ENCODE measurements at places on chromosomes 5 and 9. TPM values are rescaled to one million over a fixed set of nuclear protein-coding genes. Genes with fewer than 3 reads are reported as not detected.

- no peak for DNase-seq
Observed at GRCh38 chr5:41338136-41338675, 124.9 kb upstream of the C6 start.

DNA sequence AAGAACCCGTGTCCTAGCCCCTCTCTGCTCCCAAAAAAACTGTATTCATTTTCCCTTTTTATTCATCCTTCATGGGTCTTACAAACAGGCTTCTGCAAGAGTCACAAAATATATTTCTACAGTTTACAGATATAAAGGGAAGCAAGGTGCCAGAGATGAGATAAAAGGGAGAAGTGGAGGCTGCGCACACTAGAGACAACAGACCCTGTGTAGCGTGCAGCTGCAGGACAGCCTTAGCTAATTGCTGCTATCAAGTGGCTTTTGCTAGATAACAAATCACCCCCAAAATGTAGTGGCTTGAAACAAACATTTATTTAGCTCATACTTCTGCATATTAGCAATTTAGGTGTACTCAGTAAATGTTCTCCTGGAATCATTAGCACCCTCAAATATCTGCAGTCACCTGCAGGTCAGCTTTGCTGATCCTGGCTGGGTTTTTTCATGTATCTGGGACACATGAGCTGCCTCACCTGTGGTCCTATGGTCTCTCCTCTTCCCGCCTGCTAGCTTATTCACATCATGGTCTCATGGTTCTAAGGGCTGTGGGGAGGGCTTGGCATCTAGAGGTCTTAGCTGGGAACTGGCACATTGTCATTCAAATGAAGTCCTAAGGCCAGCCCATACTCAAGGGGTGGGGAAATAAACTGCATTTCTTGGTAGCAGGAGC is 29.4 kb downstream of the ARHGEF37 start:
- no peak for DNase-seq

GRCh38 chr5:111901296-111901695 is 144.3 kb upstream of the NREP start:
- no peak for DNase-seq

GRCh38 chr5:41815261-41815660 is 55.0 kb downstream of the OXCT1 start:
- DNase-seq, result no peak

GRCh38 chr5:37005946-37006540 is 129.5 kb downstream of the NIPBL start:
- no peak for DNase-seq

GRCh38 chr5:112576298-112576925 is 157.3 kb upstream of the EPB41L4A start:
- DNase-seq, result no peak

DNA sequence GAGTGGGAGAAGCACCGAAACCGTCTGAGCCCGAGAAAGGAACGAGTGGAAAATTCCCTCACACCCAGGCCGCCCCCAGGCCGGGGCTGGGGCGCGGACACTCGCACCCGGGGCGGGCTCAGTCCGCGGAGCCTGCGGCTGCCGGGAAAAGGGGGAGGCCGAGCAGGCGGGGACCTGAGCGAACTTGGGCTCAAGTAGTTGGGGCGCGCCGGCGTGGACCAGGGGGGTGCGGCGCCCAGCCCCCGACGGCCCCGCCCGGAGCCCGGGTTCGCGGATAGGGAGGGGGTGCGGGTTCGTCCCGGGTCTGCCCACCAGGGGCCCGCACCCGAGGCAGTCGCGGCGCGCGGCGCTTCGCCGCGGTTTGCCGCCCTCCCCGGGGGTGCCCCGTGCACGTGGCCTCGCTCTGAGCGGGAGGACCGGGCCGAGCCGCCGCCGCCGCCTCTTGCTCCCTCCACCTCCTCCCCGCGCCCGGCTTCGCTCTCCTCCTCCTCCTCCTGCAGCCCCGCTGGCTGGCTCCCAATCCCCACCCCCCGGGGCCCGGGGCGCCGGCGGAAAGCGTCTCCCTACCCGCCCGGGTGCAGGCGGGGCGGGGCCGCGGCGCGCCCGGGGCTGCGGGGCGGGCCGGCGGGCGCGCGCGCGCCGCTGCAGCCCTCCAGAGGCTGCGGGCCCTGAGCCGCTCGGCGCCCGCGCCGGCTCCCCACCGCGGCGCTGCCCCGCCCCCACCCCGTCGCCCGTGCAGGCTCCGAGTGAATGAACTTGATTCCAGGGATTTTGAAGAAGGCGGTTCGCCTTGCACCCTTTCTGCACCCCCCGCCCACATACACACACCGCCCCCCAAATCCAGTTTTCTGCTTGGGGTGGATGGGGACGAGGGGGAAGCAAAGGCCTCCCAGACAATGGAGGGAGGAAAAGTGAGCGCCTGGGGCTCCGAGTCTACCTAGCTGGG is 1.3 kb upstream of the NFIB start:
- DNase-seq, result peak; percentile 95

GRCh38 chr9:16787724-16788123 is 82.7 kb downstream of the BNC2 start:
- DNase-seq, result no peak

- DNase-seq, result no peak
Observed at GRCh38 chr5:93883459-93883858, 142.1 kb upstream of the POU5F2 start.

- no peak for DNase-seq
Observed at GRCh38 chr9:104269374-104269773, 175.3 kb downstream of the SMC2 start.

DNA sequence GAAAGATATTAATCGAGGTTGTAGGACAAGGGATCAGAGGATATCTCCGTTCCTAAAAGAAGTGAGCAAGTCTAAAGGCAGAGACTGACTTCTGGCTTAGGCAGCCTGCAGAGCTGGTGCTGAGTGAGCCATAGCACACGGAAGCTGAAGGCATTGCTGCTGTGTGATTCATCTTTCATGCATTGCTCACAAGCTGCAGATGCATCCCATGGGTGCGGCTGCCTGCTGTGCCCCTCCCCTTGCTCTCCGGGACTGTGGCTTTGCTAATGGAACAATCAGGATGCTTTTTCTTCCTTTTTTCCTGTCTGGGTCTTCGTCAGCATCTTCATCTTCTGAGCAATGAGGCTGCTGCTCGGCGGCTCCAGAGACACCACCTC is 341.4 kb downstream of the DIRAS2 start:
- DNase-seq, result peak; percentile 54

GRCh38 chr9:124267271-124267807 is 9.6 kb downstream of the NEK6 start:
- DNase-seq, result peak; percentile 86

DNA sequence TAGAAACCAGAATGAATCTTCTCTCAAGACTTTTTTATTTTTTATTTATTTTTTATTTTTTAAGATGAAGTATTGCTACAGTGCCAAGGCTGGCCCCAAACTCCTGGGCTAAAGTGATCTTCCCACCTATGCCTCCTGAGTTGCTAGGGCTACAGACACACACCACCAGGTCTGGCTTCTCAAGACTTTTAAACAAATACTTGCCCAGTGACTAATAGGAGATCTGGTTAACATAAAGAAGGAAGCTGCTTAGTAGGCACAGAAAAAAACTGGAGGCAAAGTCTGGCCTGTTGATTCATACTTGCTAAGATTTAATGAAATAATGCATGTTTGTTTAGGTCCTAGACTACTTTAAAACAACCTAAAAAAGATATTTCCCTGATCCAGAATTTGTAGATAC is 43.8 kb downstream of the SLC38A9 start:
- no peak for DNase-seq

GRCh38 chr5:146710348-146710747 is 168.2 kb downstream of the PPP2R2B start:
- no peak for DNase-seq

- no peak for DNase-seq
Observed at GRCh38 chr5:179301796-179302195, 43.5 kb downstream of the ADAMTS2 start.

GRCh38 chr5:64622991-64623390 is 67.3 kb upstream of the SHISAL2B start:
- DNase-seq, result no peak

DNA sequence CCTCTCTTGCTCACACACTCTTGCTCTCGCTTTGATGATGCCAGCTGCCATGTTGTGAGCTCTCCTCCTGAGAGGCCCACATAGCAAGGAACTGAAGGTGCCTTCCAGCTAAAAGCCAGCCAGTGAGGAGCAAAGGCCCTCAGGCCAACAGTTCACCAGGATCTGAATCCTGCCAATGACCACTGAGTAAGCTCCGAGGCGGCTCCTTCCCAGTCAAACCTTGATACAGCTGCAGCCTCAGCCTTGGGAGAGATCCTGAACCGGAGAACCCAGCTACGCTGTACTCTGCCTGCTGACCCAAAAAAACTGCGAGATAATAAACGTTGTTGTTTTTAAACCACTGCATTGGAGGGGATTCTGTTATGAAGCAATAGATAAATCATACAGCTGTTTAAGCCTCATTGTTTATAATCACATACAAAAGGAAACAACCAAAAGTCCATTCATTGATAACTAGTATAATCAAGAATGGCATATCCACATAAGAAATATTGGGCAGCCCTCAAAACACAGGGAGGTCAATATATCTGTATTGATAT is 49.0 kb upstream of the IFNK start:
- DNase-seq, result no peak

GRCh38 chr9:35035851-35036701 is 36.3 kb downstream of the VCP start:
- DNase-seq, result peak; percentile 31

- DNase-seq, result no peak
Observed at GRCh38 chr5:53257806-53258373, 148.3 kb upstream of the MOCS2 start.

- DNase-seq, result no peak
Observed at GRCh38 chr9:81535542-81536241, 153.7 kb downstream of the TLE1 start.

DNA sequence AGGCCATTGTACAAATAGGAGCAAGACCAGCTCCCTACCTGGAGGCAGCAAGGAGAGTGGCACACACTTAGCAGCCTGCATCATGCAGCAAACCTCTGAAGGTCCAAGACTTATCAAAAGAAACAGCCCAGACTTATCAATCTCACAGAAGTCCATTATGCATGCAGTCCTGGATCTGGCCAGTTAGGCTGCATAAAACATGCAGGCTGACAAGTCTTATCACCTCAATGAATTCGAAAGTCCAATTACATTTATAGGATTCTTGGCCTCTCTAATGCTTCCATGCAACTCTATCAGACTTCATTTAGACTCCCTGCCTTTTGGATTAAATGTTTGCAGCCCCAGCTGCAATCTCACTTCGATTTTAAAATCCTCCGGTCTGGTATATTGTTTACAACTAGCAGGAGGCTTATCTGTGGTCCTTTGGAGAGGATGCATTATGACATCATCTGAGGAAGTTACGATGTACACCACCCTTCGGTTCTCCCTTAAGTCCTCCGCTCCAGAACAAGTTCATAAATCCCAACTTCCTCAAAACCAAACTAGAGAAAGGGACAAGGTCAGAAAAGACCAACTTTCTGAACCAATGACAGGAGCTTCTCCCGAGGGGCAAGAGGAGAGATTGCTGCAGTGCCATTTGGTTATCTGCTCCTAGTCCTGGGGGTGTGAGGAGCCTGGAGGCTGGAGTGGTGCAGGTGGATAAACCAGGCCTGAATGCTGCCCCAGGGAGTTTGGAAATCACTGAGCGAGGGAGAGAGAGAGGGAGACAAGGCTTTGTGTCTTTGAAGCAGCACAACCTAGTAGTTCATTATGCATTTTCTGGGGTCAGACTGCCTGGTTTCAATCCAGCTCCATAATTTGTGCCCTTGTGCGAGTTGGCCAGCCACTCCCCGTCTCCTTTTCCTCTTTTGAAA is 313.9 kb downstream of the TLE1 start:
- no peak for DNase-seq

GRCh38 chr5:171724468-171725204 is 61.0 kb upstream of the SMIM23 start:
- no peak for DNase-seq

Gene NUTM2F
- total RNA-seq, result not detected

Gene PITX1
- total RNA-seq, result 10.7 TPM

Gene ZDHHC11B
- total RNA-seq, result 6.4 TPM

Gene ENHO
- total RNA-seq, result 1.4 TPM

Gene PHYHD1
- 5.2 TPM for total RNA-seq

Gene NEURL1B
- 96.6 TPM for total RNA-seq

Gene LCN15
- total RNA-seq, result 17.2 TPM

Gene DNAI1
- not detected for total RNA-seq
